Calu3 (cell line): ENCODE measurements at places on chromosomes 11 and 22. TPM values are rescaled to one million over a fixed set of nuclear protein-coding genes. Genes with fewer than 3 reads are reported as not detected.

DNA sequence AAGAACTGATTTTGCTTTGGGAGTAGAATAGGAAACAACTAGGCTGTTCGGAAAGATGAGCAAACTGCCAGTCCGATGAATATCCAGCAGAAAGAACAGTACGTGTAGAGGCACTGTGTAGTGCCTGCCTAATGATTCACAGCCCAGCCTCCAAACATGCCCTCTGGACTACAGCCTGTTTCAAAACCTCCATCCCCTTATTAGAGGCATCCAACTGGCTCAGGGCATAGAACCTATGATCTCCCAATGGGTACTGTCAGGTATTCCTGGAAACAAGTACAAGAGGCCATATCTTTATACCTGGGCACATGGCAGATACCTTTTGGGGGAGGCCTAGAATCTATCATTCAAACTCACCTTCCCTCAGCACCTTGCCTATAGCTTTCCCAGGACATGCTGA is 4.9 kb downstream of the RRP8 start:
- DNase-seq: no peak
- H3K27me3 ChIP-seq: no peaks in the 10 kb centered on the region
- H3K36me3 ChIP-seq: peaks cover 10% of the 10 kb centered on the region
- H3K4me1 ChIP-seq: peaks cover 10% of the 10 kb centered on the region

DNA sequence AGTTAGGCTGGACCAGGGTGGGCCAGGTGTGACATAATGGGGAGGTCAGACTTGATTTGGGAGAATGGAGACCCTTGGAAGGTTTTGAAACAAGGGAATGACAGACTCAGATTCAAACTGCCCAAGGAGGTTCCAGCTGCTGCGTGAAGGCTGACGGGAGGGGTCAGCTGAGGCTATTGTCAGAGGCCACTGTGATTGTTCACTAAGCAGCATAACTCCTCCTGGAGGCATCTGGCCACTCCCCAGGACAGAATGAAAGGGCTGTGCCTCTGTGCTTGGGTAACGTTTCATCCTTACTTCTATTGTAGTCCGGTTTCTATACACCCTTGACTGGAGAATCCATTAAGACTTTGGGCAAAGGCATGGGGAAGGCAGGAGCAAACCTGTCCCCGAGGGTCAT is 126.6 kb downstream of the DSCAML1 start:
- H3K27me3 ChIP-seq: peaks cover 51% of the 10 kb centered on the region
- no peaks in the 10 kb centered on the region for H3K36me3 ChIP-seq
- no peaks in the 10 kb centered on the region for H3K4me1 ChIP-seq
- H3K4me3 ChIP-seq: no peak overlapping the region
- no peak for DNase-seq

- no peaks in the 10 kb centered on the region for H3K4me1 ChIP-seq
- no peak overlapping the region for H3K4me3 ChIP-seq
- no peaks in the 10 kb centered on the region for H3K27me3 ChIP-seq
- DNase-seq: no peak
Observed at GRCh38 chr22:35274154-35274871, 17.0 kb downstream of the HMGXB4 start.

DNA sequence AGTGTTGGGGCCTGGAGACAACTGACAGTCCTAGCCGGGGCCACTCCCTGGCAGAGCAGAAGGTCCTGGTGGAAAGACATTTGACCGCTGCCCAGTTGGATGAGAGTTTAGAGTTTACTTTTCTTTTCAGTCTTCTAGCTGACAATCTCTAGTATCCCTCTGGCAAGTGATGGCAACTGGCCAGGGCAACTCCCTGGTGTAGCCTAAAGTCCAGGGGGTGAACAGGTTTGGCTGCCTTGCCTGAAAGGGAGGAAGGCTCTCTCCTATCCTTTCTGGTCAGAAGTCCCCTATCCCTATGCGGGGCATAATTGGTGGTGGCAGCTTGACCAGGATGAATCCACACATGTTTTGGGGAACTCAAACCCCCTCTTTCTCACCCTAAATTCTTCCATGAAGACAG is 16.8 kb upstream of the MSANTD2 start:
- no peak overlapping the region for H3K4me3 ChIP-seq
- DNase-seq: no peak
- H3K27ac ChIP-seq: no peak overlapping the region
- peaks cover 53% of the 10 kb centered on the region for H3K27me3 ChIP-seq
- no peaks in the 10 kb centered on the region for H3K4me1 ChIP-seq
- H3K36me3 ChIP-seq: no peaks in the 10 kb centered on the region

- H3K4me3 ChIP-seq: no peak overlapping the region
- H3K36me3 ChIP-seq: peaks cover 10% of the 10 kb centered on the region
- DNase-seq: no peak
- no peaks in the 10 kb centered on the region for H3K27me3 ChIP-seq
Observed at GRCh38 chr11:118275176-118275575, 11.1 kb upstream of the MPZL2 start.

DNA sequence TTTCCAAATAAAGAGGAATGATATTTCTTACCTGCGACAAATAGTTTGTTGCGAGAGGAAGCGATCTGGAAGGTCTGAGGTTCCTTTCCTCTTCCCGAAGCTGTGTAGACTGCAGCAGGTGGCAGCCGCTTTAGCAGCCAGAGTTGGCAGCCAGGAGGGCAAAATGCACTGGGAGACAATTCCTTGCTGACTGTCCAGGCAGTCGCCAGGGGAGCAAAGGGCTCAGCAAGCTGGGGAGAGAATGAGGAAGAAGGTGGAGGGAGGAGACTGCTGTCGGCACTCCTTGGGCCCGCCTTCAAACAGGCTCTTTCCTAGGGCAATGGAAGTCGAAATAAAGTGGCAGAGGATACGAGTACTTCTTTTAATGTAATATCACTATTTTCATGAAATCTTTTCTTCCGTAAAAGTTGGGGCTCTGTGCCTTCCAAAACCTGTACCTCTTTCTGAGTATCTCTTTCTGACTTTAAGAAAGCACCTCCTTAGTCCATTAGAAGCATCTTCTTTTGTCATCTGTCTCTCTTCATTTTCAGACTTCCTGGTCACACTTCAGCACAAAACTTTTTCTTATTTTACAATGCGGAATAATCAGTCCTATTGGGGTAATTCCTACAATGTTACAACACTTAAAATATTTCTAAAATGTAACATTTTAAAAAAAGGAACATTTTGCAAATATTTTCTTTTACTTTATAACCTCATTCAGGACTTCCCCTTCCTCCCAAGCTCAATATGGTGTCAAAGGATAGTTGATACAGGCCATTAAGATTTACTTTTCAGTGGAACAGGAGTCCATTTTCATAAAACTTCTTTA is at the start of gene IL18:
Gene IL18, minus strand, starts transcription at position 220 of the 811 bp plus-strand sequence. CDS start 9,041 bp downstream, outside the sequence.
- peak; percentile 84 for DNase-seq
- H3K4me1 ChIP-seq: peaks cover 43% of the 10 kb centered on the region
- no peaks in the 10 kb centered on the region for H3K27me3 ChIP-seq
- peaks cover 54% of the 10 kb centered on the region for H3K36me3 ChIP-seq
- H3K4me3 ChIP-seq: peak within 1 kb of the TSS; percentile 75

- H3K27me3 ChIP-seq: no peaks in the 10 kb centered on the region
- DNase-seq: peak; percentile 92
- H3K4me1 ChIP-seq: peaks cover 25% of the 10 kb centered on the region
- H3K36me3 ChIP-seq: no peaks in the 10 kb centered on the region
Observed at GRCh38 chr22:17785185-17786184, 11.2 kb upstream of the BID start.

GRCh38 chr11:21446939-21447590 is 745.8 kb upstream of the ANO5 start:
- DNase-seq: no peak
- H3K27me3 ChIP-seq: no peaks in the 10 kb centered on the region
- H3K4me3 ChIP-seq: no peak overlapping the region
- no peaks in the 10 kb centered on the region for H3K36me3 ChIP-seq
- H3K4me1 ChIP-seq: no peaks in the 10 kb centered on the region

GRCh38 chr11:17208257-17208999 is 642 bp upstream of the PIK3C2A start:
- peak overlapping the region; percentile 92 for H3K4me3 ChIP-seq
- H3K4me1 ChIP-seq: peaks cover 17% of the 10 kb centered on the region
- H3K27ac ChIP-seq: peak overlapping the region; percentile 79
- peak; percentile 76 for DNase-seq

- H3K4me3 ChIP-seq: no peak overlapping the region
- H3K4me1 ChIP-seq: no peaks in the 10 kb centered on the region
- H3K27me3 ChIP-seq: no peaks in the 10 kb centered on the region
- H3K27ac ChIP-seq: no peak overlapping the region
- no peaks in the 10 kb centered on the region for H3K36me3 ChIP-seq
- no peak for DNase-seq
Observed at GRCh38 chr22:38638728-38639127, 17.5 kb downstream of the FAM227A start.

- H3K36me3 ChIP-seq: no peaks in the 10 kb centered on the region
- H3K27ac ChIP-seq: no peak within 1 kb of the TSS
- DNase-seq: no peak
- H3K4me1 ChIP-seq: no peaks in the 10 kb centered on the region
- no peaks in the 10 kb centered on the region for H3K27me3 ChIP-seq
- H3K4me3 ChIP-seq: no peak within 1 kb of the TSS
Observed at GRCh38 chr11:22860241-22860640, at the start of gene CCDC179. TSS of gene CCDC179 (minus strand) at chr11:22860474. CDS start at chr11:22860421, 53 bp downstream.

GRCh38 chr22:41021061-41021612 is 70.0 kb downstream of the RBX1 start:
- peak overlapping the region; percentile 94 for H3K4me3 ChIP-seq
- peak overlapping the region; percentile 95 for H3K27ac ChIP-seq
- no peaks in the 10 kb centered on the region for H3K27me3 ChIP-seq
- DNase-seq: no peak

DNA sequence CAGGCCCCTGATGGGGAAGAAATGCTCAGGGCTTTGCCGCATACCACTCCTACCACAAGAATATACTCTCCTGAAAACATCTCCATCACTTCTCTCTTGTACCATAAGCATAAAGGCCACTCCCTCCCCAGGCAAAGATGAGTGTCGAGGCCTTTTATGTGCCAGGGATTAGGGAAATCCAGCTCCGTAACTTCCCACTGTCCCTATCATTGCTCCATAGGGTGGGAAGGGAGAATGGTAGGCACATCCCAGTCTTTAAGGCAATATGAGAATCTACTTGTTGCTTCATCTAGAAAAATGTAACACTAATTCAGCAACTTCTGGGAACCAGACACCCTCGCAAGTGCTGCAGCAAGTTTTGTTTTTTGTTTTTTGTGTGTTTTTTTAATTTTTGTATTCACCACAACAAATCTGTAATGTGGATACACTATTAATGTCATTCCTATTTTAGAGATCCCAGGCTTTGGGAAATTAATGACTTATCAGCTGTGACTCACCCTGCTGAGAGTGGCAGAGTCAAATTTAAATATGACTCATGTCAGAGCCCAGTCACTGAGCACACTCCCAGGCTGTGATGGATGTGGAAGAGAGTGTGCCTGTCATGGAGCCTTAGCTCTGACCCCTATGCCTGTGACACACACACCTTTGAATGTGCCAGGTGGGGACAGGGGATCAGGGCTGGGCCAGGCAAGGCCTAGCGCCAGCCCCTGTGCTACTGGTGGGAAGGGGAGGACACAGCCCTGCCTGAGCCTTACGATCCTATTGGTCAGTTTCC is 23.4 kb downstream of the PANX1 start:
- peaks cover 52% of the 10 kb centered on the region for H3K4me1 ChIP-seq
- peak; percentile 50 for DNase-seq
- H3K4me3 ChIP-seq: no peak overlapping the region
- H3K27ac ChIP-seq: peak overlapping the region; percentile 52
- no peaks in the 10 kb centered on the region for H3K27me3 ChIP-seq

- H3K4me1 ChIP-seq: no peaks in the 10 kb centered on the region
- no peak overlapping the region for H3K4me3 ChIP-seq
- no peaks in the 10 kb centered on the region for H3K36me3 ChIP-seq
- peaks cover 89% of the 10 kb centered on the region for H3K27me3 ChIP-seq
Observed at GRCh38 chr11:45324459-45324858, 38.3 kb upstream of the SYT13 start.

- no peaks in the 10 kb centered on the region for H3K27me3 ChIP-seq
- H3K4me1 ChIP-seq: peaks cover 33% of the 10 kb centered on the region
- peaks cover 42% of the 10 kb centered on the region for H3K36me3 ChIP-seq
Observed at GRCh38 chr11:47272706-47273105, 2.8 kb downstream of the MADD start.

DNA sequence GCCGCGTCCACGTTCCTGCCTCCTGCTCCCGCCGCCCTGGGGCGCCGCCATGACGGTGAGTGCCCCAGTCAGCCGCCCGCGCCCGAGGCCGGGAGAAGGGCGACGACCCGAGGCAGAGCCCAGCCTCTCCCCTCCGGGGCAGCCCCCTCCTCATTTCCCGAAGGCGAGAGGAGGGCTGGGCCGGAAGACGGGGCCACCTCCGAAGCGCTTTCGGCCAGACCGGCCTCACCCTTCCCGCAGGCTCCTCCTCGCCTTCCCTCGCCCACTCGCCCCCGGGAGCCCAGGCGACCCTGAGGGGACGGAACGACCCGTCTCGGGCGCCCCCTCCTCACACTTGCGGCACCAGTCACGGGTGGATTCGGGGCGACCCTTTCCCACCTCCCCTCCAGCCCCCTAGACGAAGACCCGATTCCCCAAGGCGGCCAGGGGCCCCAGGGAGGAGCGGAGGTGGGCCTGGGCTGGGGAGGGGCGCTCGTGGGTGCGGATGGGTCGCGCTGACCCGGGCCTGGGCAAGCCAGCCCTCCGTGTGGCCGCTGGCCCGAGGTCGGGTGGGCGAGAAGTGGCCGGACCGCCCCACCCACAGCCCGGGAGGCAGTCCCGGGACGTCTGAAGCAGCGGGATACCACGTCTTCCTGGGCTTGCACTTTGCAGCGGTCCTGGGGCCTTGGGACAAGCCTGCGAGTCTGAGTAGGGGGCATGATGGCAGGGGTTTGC is 49.7 kb downstream of the TRIOBP start:
- DNase-seq: no peak
- H3K4me1 ChIP-seq: peaks cover 66% of the 10 kb centered on the region
- peak overlapping the region; percentile 87 for H3K4me3 ChIP-seq
- H3K27me3 ChIP-seq: no peaks in the 10 kb centered on the region
- peaks cover 68% of the 10 kb centered on the region for H3K36me3 ChIP-seq

DNA sequence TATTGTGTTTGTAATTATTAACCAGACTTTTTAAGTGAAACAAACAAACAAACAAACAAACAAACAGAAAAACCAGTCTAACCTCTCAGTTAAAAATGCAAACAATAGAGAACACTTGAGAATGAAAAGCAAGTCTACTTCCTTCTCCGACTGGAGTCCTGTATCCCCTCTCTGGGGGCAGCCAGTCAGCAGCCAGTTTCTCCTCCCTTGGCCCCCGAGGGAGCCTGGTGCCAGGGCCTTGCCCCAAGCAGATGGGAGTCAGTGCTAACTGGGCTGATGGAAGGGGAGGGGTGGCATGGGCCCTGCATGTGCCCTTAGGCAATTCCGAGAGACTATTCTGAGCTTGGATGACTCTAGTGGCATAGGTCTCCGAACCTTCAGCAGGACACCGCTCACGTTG is 137.2 kb downstream of the GRIK4 start:
- peaks cover 100% of the 10 kb centered on the region for H3K27me3 ChIP-seq
- DNase-seq: no peak
- no peak overlapping the region for H3K4me3 ChIP-seq
- H3K4me1 ChIP-seq: no peaks in the 10 kb centered on the region

- H3K4me1 ChIP-seq: peaks cover 12% of the 10 kb centered on the region
- no peak overlapping the region for H3K27ac ChIP-seq
- DNase-seq: no peak
- H3K27me3 ChIP-seq: peaks cover 82% of the 10 kb centered on the region
- peaks cover 12% of the 10 kb centered on the region for H3K36me3 ChIP-seq
Observed at GRCh38 chr22:22164541-22165272, 79.9 kb upstream of the VPREB1 start.

Gene DMC1
- total RNA-seq: 4.1 and 4.4 TPM in 2 replicates

Gene OR8D4
- total RNA-seq: not detected in 2 replicates

Gene PLEKHB1
- 106 and 127 TPM in 2 replicates for total RNA-seq

Gene HIC2
- total RNA-seq: 7.7 and 8.2 TPM in 2 replicates

Gene MAPK11
- 14.3 and 23.7 TPM in 2 replicates for total RNA-seq

Gene SCN3B
- total RNA-seq: 0.10 and 0.45 TPM in 2 replicates

Gene FGF3
- total RNA-seq: not detected in 2 replicates

Gene LRFN4
- total RNA-seq: 30.1 and 30.3 TPM in 2 replicates

Gene ISX
- total RNA-seq: not detected in 2 replicates

Gene CRYBB2
- total RNA-seq: 0.42 TPM in 1 of 2 replicates, not detected in the other
